ENCODE measurements at places on chromosomes 1 and 21. TPM values are rescaled to one million over a fixed set of nuclear protein-coding genes. Genes with fewer than 3 reads are reported as not detected.

DNA sequence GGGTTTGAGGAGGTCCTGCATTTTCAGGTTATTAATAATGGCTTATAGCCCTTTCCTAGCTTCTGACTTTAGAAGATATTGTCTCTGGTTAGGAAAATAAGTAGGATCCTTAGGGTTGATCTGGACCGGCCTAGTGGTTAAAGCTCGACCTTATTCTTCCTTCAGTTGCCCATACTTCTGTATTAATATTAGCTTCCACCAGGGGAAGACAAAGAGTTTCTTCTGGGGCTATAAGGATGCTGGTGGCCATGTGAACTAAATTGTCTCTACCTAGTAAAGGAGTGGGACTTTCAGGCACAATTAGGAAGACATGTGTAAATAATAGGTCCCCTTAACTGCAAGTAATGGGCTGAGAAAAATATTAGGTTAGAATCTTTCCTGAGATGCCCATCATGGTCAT is 20.6 kb upstream of the FCGR2A start:
- H3K27me3 ChIP-seq: peaks cover 6% of the 10 kb centered on the region
- no peak overlapping the region for H3K27ac ChIP-seq
- H3K4me3 ChIP-seq: no peak overlapping the region
- no peak for DNase-seq
- peaks cover 6% of the 10 kb centered on the region for H3K4me1 ChIP-seq

- H3K4me3 ChIP-seq: peak overlapping the region; percentile 66
- peak; percentile 25 for DNase-seq
- H3K27me3 ChIP-seq: no peaks in the 10 kb centered on the region
- no peaks in the 10 kb centered on the region for H3K36me3 ChIP-seq
- H3K4me1 ChIP-seq: peaks cover 86% of the 10 kb centered on the region
Measured at GRCh38 chr21:38434913-38435533, 63.3 kb downstream of the ERG start.

DNA sequence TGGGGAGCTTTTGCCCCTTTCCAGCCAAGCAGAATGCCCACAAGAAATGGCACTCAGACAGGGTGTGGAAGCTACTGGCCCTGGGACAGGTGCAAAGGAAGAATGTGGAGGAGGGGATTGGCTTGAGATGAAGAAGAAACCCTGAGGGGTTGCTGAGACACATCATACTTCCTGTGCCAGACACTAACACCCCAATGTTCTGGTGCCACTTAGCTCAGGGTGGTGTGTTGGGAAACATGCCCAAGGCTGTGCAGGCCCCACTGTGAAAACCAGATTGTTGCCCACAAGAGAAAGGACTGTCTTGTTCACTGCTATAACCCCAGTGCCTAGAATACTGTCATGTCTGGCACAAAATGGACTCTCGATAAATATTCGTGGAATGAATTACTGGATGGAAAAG is 9.9 kb upstream of the PAQR6 start:
- no peak for DNase-seq
- H3K36me3 ChIP-seq: peaks cover 75% of the 10 kb centered on the region
- H3K27me3 ChIP-seq: no peaks in the 10 kb centered on the region
- H3K4me3 ChIP-seq: no peak overlapping the region
- H3K27ac ChIP-seq: no peak overlapping the region
- no peaks in the 10 kb centered on the region for H3K4me1 ChIP-seq

DNA sequence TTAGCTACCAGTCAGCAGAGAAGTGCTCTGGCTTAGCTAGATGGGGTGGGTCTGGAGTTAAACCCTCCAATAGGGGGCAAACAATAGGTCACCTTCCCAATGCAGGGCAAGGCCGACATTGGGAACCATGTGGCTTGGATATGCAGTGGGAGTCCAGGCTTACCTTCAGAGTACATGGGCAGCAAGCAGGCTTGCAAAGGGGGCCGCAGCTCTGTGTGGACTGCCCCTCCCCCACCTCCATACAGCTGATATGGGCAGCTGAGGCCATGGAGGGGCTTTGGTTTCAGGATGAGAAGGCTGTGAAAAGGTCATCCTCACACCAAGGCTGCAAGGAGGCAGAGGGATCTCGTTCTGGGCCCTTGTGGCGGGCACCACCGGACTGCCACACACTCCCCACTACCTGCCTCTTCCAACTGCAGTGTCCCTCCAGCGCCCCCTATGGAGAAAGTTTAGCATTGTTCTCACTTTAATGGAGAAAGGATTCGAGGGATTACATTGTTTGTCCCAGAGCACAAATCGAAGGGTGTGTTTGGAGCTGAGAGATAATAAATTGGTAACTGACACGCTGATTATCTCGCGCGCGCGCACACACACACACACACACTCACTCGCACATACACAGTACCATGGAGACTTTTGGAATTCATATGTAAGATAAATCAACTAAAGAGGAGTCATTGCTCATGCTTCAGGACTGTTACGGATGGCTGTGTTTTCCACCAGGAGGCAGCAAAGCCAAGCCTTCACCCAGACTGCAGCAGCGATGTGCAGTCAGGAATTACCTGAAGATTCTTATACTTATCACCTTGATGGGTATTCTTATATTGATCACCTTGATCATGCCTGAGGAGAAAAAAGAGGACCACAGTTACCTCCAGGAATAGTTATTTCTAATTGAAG is 7.0 kb upstream of the SMCP start:
- no peaks in the 10 kb centered on the region for H3K27me3 ChIP-seq
- H3K4me1 ChIP-seq: no peaks in the 10 kb centered on the region
- H3K27ac ChIP-seq: no peak overlapping the region
- DNase-seq: no peak

GRCh38 chr1:219576931-219577730 is 35.8 kb downstream of the ZC3H11B start:
- H3K27me3 ChIP-seq: no peaks in the 10 kb centered on the region
- H3K27ac ChIP-seq: no peak overlapping the region
- H3K4me3 ChIP-seq: no peak overlapping the region

- DNase-seq: no peak
- no peaks in the 10 kb centered on the region for H3K4me1 ChIP-seq
- no peaks in the 10 kb centered on the region for H3K27me3 ChIP-seq
Measured at GRCh38 chr1:24139841-24140425, 3.0 kb downstream of the IL22RA1 start.

GRCh38 chr1:92902406-92902744 is 58.9 kb downstream of the DIPK1A start:
- no peak overlapping the region for H3K27ac ChIP-seq
- H3K27me3 ChIP-seq: no peaks in the 10 kb centered on the region
- H3K4me3 ChIP-seq: no peak overlapping the region
- DNase-seq: no peak
- no peaks in the 10 kb centered on the region for H3K36me3 ChIP-seq
- no peaks in the 10 kb centered on the region for H3K4me1 ChIP-seq

GRCh38 chr1:206800411-206800810 is 28.1 kb upstream of the IL10 start:
- H3K27me3 ChIP-seq: no peaks in the 10 kb centered on the region
- H3K4me3 ChIP-seq: no peak overlapping the region
- H3K36me3 ChIP-seq: no peaks in the 10 kb centered on the region
- no peaks in the 10 kb centered on the region for H3K4me1 ChIP-seq

DNA sequence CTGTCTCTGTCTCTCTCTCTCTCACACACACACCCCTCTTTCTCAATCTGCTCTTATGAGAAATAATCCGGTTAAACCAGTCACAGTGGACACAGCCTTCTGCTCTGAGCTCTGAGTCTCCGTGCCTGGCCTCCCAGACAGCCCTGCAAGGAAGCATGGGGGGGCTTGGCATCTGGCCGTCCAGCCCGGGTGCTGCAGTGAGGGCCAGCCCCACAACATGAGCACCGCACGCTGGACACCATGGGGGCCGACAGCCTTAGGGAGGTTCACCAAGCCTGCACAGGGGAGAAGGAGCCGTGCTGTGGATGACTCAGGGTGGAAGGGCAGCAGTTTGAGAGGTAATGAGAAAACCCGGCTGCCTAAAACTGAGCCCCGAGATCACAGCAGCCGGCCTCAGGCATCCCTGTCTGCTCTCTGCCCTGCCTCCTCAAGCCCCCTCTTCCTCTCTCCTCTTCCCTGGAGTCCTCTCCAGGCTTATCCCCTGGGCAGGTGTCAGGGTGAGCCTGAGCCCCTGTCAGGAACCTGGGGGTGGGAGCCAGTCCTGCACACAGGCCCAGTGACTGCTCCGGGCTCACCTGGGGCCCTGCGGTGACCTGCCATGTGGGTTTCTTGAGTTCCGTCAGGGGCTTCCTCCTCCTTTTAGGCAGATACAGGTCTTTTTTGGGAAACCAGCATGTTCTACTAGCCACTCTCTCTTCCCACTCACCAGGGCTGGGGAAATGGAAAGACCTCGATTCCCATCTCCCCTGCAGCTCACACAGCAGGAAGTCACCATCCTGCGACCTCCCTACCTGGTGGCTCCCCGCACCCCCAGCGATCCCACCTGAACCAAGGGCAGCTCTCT is 92.8 kb downstream of the ITPKB start:
- no peak for DNase-seq
- H3K4me3 ChIP-seq: no peak overlapping the region
- no peaks in the 10 kb centered on the region for H3K27me3 ChIP-seq
- peaks cover 17% of the 10 kb centered on the region for H3K36me3 ChIP-seq

- no peak overlapping the region for H3K27ac ChIP-seq
- DNase-seq: no peak
- H3K27me3 ChIP-seq: no peaks in the 10 kb centered on the region
- no peaks in the 10 kb centered on the region for H3K36me3 ChIP-seq
- no peaks in the 10 kb centered on the region for H3K4me1 ChIP-seq
Measured at GRCh38 chr1:15188130-15188524, 34.6 kb downstream of the TMEM51 start.

DNA sequence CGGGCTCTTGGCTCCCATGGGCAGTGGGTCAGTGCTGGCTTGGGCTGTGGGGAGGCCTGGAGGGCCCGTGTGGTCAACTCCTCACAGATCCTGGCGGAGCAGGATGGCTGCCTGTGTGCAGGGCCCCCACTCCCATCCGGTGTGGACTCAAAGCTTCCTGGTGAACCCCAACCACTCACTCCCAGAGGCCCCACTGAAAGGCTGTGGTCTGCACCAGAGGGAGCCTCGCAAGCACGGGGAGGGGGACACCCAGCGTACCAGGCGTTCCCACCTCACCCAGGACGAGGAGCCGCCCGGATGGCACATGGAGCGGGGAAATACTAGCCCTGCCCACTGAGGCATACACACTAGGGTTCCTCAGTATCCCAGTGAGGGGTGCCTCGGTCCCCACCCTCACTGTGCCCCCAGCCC is 75.4 kb upstream of the ACTRT2 start:
- H3K36me3 ChIP-seq: no peaks in the 10 kb centered on the region
- no peaks in the 10 kb centered on the region for H3K4me1 ChIP-seq
- H3K4me3 ChIP-seq: no peak overlapping the region
- no peaks in the 10 kb centered on the region for H3K27me3 ChIP-seq
- DNase-seq: no peak
- no peak overlapping the region for H3K27ac ChIP-seq

DNA sequence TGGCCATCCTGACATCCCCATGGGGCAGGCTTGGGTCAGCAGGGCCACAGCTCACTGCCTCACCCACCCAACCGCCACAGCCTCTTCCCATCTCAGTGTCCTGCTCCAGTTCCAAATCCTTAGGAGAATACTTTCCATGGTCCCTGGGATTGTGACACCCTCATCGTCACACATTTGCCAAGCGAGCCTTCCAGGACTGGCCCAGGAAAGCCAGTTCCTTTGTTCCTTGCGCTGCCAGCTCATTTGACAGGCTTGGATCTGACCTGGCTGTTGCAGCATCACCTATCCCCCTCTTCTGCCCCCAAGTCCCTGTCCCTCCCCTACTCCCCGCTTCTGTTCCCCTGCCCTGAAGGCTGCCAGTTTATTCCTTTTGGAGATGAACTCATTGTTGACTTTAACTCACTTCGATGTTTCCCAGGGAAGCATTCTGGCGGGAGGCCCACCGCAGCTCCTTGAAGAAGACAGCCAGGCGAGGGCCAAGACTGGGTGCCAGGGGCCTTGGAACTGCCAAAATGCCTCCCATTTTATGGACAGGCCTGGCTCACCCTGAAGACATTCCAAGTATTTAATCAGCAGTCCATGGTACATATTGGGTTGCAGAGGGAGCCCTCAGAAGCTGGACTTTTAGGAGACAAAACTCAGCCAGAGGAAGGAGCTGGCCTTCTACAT is 10.2 kb upstream of the GNL2 start:
- no peak for DNase-seq
- H3K4me1 ChIP-seq: no peaks in the 10 kb centered on the region
- H3K27me3 ChIP-seq: no peaks in the 10 kb centered on the region
- H3K27ac ChIP-seq: peak overlapping the region; percentile 19

GRCh38 chr1:191261111-191261510 is 783.4 kb upstream of the BRINP3 start:
- H3K27ac ChIP-seq: no peak overlapping the region
- H3K36me3 ChIP-seq: no peaks in the 10 kb centered on the region
- H3K4me1 ChIP-seq: no peaks in the 10 kb centered on the region
- no peak overlapping the region for H3K4me3 ChIP-seq
- no peaks in the 10 kb centered on the region for H3K27me3 ChIP-seq

- no peaks in the 10 kb centered on the region for H3K27me3 ChIP-seq
- peaks cover 47% of the 10 kb centered on the region for H3K4me1 ChIP-seq
- peak overlapping the region; percentile 99 for H3K27ac ChIP-seq
- no peaks in the 10 kb centered on the region for H3K36me3 ChIP-seq
- DNase-seq: peak; percentile 86
- peak overlapping the region; percentile 74 for H3K4me3 ChIP-seq
Measured at GRCh38 chr1:31715087-31715872, 11.5 kb upstream of the COL16A1 start.

- H3K36me3 ChIP-seq: no peaks in the 10 kb centered on the region
- no peak overlapping the region for H3K27ac ChIP-seq
- H3K4me1 ChIP-seq: peaks cover 9% of the 10 kb centered on the region
Measured at GRCh38 chr21:26958788-26959187, 8.1 kb downstream of the ADAMTS5 start.

GRCh38 chr1:119639109-119639508 is 9.0 kb downstream of the ZNF697 start:
- H3K27ac ChIP-seq: no peak overlapping the region
- no peaks in the 10 kb centered on the region for H3K36me3 ChIP-seq
- DNase-seq: no peak
- no peaks in the 10 kb centered on the region for H3K4me1 ChIP-seq
- no peak overlapping the region for H3K4me3 ChIP-seq

- no peak overlapping the region for H3K4me3 ChIP-seq
- no peaks in the 10 kb centered on the region for H3K27me3 ChIP-seq
- no peaks in the 10 kb centered on the region for H3K4me1 ChIP-seq
- no peaks in the 10 kb centered on the region for H3K36me3 ChIP-seq
Measured at GRCh38 chr1:8782001-8782620, 35.3 kb downstream of the RERE start.

Gene UBE2G2
- total RNA-seq: 138 TPM

Gene SPRR4
- total RNA-seq: not detected

Gene KIRREL1
- 111 TPM for total RNA-seq

Gene CCDC27
- not detected for total RNA-seq

Gene CATSPERE
- total RNA-seq: 0.14 TPM

Gene GPR25
- not detected for total RNA-seq

Gene FCGR1A
- total RNA-seq: 37.1 TPM

Gene FCGR2B
- total RNA-seq: 65.9 TPM

Gene LEPROT
- total RNA-seq: 82.9 TPM

Gene OPTC
- total RNA-seq: not detected

Gene HHIPL2
- not detected for total RNA-seq

Gene RPS6KA1
- total RNA-seq: 13.8 TPM

Gene C1orf56
- 5.3 TPM for total RNA-seq

Data from thoracic aorta (tissue), 2 donors.